ENCODE measurements at places on chromosomes 7 and 10. TPM values are rescaled to one million over a fixed set of nuclear protein-coding genes. Genes with fewer than 3 reads are reported as not detected.

- DNase-seq: no peak
These were observed 48.0 kb downstream of the CREB3L2 start for GRCh38 chr7:137953665-137954470.

DNA sequence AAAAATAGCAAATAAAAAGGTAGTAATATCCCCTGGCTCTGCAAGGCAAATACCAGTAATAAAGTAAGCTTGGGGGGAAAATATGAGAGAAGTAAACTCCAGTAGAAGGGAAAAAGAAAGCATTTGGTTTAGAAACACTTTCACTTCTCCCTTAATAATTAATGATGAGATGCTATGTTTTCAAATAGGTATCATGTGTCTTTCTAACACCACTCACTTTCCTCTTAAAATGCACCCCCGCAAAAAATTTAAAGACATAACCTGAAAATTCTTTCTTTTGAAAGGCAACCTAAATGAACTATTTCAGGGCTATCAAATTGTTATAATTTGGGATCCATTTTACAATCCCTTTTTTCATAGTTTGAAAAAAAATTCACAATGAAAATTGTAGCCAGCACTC is 240.3 kb downstream of the SNX10 start:
- no peak for DNase-seq

DNA sequence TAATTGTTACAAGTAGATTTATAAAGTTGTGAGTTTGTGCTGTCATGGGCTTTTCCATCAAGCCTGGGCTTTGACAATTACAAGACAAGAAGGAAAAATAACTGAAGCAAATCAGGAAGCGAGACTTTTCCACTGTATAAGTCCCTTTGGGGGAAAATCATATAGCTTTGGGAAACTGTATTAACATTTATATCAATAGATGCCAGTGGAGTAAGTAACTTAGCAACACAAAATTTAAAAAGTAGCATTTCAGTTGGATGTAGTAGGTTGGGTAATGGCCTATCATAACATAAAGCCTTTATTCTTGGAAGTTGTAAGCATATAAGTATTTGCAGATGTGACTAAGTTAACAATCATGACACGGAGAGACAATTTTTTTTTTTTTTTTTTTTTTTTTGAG is 931.1 kb downstream of the CNTNAP2 start:
- no peak for DNase-seq

- DNase-seq: no peak
These were observed 231.4 kb downstream of the KCND2 start for GRCh38 chr7:120504386-120504785.

Gene PNLIPRP3
- total RNA-seq: 0.54 TPM

DNA sequence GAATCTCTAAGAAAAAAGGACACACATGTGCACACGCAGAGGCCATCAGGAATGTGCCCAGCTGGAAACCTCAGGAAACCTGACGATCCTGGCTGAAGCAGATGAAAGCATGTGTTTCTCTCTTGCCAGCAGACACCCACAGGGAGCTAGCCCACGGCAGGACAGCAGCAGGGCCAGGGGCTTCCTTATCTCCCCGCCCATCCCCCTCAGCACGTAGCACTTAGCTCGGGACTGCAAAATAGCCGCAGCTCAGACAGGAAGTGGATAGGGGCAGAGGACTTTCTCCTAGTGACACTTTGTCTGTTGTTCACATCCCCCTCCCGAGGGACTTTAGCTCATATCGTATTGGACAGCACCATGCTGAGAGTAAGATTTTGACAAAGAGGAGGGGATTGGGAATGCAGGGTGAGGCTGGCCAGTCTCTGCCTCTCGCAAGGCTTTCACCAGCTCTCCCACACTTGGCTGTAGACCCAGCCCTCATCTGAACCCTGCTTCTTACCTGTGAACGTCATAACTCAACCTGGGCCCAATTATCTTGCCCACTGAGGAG is 63.8 kb downstream of the MKI67 start:
- DNase-seq: no peak

Gene ENO4
- 0.16 TPM for total RNA-seq

- DNase-seq: peak; percentile 37
These were observed 751 bp downstream of the PAX2 start for GRCh38 chr10:100745882-100746783.

Gene PAPOLB
- total RNA-seq: not detected

- DNase-seq: no peak
These were observed 1.1 kb downstream of the RALA start for GRCh38 chr7:39624442-39624807.

Gene GTPBP10
- total RNA-seq: 10.0 TPM

DNA sequence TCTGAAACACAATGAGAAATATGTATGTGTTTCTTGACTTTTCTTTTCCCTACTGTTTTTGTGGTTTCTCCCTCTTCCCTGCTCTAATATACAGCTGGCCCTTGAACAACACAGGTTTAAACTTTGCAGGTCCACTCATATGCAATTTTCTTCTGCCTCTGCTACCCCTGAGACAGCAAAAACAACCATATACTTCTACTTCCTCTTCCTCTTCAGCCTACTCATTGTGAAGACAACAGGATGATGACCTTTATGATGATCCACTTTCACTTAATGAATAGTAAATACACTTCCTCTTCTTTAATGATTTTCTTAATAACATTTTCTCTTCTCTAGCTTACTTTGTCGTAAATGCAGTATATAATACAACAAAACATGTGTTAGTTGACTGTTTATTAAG is 35.0 kb upstream of the DGKB start:
- DNase-seq: no peak

DNA sequence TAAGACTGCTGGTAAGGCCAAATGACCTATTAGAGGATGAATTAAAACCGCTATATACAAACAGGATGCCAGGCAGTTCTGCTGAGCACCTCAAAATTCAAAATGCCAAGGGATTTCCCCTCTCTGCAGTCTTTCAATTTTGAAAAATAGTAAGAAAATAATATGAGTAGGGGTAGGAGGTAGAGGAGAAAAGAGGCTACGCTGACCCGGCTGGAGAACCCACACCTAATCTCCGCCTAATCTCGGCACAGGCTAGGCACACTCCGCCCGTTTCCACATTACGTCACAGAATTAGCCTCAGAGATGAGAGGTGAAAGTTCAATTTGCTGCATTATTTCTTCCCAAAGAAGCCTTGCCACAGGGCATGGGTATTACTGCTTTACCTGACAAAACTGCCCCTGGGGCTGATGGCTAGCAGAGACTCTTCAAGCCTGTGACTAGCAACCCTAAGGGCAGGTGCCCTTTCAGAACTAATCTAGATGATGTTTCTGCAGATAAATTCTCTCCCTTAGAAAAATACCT is 21.3 kb upstream of the SPOCK2 start:
- DNase-seq: no peak

- no peak for DNase-seq
These were observed 430.7 kb upstream of the GRM3 start for GRCh38 chr7:86212976-86213375.

- no peak for DNase-seq
These were observed 274.4 kb downstream of the THSD7A start for GRCh38 chr7:11557627-11558026.

Gene PTN
- total RNA-seq: 40.0 TPM

DNA sequence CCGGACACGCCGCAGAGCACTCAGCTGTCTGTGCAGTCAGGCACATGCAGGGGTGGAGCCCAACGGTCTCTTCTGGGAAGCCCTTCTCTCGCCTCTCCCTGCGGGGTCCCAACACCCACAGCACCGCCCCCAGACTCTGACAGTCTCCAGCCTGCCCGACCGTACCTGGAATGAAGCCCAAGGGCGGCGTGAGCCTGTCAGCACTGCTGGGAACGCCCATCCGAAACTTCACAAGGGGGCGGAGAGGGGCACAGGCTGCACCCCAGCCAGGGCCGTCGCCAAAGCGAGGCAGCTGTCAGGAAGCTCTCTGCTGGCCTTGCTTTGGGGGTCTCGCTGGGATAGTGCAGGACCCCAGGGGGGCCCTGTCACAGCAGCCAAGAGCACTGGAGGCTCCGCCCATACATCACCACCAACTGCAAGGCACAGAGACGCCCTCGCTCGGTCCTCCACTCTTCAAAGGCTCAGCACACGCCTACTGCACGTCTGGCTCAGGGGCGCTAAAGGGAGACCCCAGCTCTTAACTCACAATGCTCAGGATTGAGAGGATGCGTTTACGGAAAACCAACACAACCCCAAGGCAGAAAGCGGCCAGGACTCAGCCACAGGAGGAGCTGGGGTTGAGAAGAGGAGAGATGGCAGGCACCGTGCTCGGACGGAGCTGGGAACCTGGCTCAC is 30.9 kb downstream of the MAD1L1 start:
- no peak for DNase-seq

Gene NYAP1
- 1.3 TPM for total RNA-seq

Gene LRRC4
- total RNA-seq: 0.82 TPM

Gene PTPN20
- 0.54 TPM for total RNA-seq

DNA sequence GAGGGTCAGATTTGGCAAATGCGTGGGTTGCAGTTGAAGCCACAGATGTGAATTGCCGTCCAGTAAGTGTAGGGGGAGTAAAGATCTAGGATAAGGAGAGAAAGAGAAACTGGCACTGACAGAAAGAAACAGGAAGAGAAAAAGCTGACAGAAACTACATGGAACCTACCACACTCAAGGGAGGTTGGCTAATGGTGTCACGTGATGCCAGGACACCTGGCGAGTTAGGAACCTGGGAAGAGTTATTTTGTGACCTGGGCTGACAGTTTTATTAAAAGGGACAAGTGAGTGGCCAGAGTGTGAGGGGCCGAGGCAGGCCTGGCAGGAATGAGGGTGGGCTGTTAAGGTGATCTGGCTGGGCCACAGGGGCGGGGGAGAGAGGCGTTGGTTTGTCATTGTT is 188.7 kb downstream of the ADARB2 start:
- peak; percentile 11 for DNase-seq

GRCh38 chr10:75137533-75138438 is 26.3 kb downstream of the SAMD8 start:
- no peak for DNase-seq

Gene COL26A1
- not detected for total RNA-seq

DNA sequence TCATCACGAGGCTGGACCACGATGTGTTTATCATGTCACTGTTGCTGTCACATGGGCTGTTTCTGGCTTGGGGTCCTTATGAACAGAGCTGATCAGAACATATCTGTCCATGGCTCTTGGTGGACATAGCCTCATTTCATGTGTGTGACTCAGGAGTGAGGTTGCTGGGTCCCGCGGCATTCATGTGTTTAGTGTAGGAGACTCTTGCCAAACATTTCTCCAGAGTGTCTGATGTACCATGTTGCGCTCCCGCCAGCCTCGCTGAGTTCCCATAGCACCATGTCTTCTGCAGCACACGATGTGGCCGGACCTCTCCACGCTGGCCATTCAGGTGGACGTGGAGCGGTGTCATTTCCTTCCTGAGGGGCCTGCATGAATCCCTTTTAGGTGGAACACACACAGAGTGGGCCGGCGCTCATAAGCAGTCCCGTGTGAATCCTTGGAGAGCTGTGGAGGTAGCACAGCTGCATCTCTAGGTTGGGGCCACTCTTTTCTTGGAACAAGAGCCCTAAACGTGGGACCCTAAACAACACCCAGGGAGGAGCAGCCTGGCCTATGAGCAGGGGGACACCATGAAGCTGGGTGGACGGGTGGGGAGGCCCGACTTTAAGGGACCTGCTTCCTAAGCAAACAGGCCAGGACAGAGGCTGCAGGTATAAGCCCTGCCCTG is 134.6 kb downstream of the LHPP start:
- DNase-seq: peak; percentile 47

DNA sequence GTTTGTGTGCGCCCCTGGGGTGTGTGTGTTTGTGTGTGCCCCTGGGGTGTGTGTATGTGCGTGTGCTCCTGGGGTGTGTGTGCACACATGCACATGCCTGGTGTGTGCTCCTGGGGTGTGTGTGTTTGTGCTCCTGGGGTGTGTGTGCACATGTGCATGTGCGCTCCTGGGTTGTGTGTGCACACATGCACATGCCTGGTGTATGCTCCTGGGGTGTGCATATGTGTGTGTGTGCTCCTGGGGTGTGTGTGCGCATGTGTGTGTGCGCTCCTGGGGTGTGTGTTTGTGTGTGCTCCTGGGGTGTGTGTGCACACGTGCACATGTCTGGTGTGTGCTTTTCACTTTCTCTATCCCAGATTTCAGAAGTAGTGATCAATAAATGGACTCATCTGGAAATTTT is 321.0 kb downstream of the WDR37 start:
- DNase-seq: no peak

DNA sequence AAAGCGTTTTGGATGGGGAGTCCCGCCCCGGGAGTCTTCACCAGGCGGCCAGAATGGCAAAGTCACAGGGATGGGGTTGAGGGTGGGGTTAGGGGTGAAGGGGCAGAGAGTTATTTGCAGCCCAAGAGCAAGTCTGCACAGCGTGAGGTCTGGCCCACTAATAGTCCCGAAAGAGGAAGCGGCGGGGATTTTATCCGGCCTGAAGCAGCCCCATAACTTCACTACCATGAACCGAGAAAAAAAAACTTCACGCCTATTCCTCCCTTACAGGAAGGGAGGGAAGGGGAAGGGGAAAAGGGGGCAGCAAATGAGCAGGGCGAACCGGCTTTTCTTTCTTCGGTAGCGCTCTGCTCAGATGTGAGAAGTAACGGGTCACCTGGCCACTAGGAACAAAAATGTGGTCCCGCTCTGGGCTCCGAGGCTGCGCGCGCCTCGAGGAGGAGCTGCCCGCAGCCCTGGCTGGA is 712 bp downstream of the ITPRIP start:
- DNase-seq: no peak

DNA sequence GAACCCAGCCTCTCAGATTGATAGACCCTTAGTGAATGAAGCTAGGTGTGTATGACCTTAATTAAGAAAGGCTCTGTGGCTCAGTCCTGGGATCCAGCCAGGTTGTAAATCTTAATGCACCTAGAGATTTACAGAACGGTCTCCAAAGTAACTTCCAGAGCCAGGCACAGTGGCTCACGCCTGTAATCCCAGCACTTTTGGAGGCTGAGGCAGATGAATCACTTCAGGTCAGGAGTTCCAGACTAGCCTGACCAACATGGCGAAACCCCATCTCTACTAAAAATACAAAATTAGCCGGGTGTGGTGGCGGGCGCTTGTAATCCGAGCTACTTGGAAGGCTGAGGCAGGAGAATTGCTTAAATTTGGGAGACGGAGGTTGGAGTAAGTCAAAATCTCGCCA is 24.3 kb downstream of the CALHM2 start:
- DNase-seq: no peak

- DNase-seq: no peak
These were observed 15.9 kb downstream of the FAM149B1 start for GRCh38 chr10:73183667-73184281.

GRCh38 chr7:1748076-1748838 is 78.2 kb downstream of the ELFN1 start:
- no peak for DNase-seq

Gene MORN4
- 6.2 TPM for total RNA-seq

Gene SFXN2
- 0.66 TPM for total RNA-seq

- DNase-seq: no peak
These were observed 681.7 kb downstream of the PARD3 start for GRCh38 chr10:34133406-34133805.

GRCh38 chr7:1641173-1641572 is 28.9 kb upstream of the ELFN1 start:
- no peak for DNase-seq

GRCh38 chr10:16386855-16387254 is 50.0 kb upstream of the PTER start:
- DNase-seq: no peak

All from sigmoid colon (tissue), 7 donors.